ENCODE measurements at places on chromosomes 4 and X.

DNA sequence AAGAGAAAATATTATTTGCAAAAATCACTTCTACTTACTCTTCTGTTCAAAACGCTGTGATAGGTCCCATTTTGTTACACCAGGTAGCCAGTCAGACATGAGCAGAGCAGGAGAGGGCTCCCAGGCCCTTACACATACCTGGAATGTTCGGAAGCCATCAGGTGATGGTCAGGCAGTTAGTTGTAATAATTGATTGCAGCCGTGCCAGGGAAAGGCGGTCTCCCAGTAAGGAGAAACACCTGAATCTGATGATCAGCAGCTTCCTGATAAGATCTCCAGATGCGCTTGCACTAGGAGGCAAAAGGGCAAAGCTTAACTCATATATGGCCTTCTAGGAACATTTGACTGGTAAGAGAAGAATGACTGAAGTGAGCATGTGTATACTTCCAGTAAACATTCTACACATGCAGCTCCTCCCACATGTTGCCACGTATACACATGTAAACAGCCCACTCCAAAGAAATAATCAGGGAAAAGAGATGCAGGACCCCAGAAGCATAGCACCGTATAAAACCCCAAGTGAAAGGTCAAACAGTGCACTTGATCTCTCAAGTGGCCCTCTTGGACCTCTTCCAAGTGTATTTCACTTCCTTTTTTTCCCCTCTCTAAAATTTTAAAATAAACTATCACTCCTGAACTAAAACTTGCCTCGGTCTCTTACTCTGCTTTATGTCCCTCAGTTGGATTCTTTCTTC, 1338.0 kb downstream of the FSTL5 start:
- no peak for DNase-seq

DNA sequence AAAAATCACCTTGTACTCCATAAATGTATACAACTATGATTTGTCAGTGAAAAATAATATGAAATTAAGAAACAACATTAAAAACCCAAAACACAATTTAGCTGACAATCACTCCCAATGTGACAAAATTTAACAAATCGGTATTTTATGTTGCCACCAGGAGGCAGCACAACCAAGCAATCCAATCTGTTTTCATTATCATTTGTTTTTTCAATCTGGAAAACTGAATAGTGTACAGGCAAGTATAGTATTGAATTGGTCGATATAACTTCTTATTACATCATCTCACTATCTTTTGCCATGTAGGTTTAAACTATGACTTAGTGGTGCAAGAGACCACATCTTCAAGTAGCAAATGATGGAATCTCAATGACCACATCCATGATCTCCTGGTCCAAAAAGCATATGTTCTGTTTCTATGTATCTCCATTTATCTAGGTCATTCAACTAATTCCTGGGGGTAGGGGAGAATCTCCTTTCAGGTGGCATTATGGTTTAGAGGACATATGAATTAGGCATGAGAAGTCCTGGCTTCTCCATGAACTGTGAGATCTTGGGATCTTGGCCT, 112.9 kb upstream of the AGA start:
- no peak for DNase-seq

GRCh38 chrX:132467026-132467425, 21.8 kb downstream of the MBNL3 start:
- no peak for DNase-seq

GRCh38 chr4:47155919-47156318, 124.6 kb downstream of the GABRB1 start:
- DNase-seq: no peak

- DNase-seq: no peak
Observed at GRCh38 chr4:100929135-100929534, 411.3 kb upstream of the EMCN start.

DNA sequence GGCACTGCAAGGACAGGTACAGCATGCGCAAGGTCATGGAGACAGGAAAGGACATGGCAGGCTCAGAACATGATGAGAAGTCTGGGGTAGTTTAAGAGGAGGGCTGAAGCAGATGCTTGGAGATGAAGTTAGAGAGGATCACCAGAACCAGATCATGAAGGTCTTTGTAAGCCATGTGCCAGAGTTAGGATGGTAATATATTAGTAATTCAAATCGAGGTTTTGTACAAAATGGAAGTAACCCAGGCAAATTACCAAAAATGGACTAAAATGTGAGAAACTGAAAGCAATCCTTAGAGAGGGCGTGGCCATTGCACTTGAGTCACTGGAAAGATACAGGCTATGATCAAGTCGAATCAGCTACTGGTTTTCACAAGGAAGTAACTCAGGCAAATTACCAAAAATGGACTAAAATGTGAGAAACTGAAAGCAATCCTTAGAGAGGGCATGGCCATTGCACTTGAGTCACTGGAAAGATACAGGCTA, 13.5 kb downstream of the RXFP1 start:
- DNase-seq: no peak

GRCh38 chr4:85952528-85952927, 407.3 kb downstream of the MAPK10 start:
- DNase-seq: no peak

- DNase-seq: peak; percentile 29
Observed at GRCh38 chr4:128776794-128777216, 32.7 kb upstream of the JADE1 start.

DNA sequence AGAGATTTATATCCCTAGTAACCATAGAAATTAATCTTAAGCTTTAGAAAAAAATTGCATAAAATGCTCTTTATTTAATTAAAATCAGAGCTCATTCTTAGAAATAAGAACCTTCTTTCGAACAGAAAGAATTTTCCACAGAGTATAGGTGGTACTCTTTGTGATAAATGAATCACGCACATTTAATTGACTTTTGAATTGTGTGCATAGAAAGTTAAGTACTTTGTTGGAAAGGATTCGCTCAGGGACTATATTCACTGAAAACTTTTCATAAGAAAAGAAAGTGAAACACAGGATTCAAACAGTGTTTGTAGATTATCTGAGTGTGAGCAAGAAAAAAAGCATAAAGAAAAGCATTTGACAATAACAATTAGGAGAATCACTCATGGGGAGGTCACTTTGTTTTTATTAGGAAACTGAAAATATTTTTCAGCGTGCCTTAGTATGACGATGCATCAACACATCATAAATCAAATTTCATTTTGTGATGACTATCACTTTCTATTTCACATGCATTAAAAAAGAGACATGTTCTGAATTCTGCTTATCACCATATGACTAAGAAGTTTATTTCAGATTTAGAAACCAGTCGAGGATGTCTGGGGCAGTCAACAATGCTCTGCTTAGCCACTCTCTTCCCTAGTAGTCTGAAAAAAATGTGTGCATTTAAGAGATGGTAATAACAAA, 49.5 kb downstream of the STX18 start:
- no peak for DNase-seq

DNA sequence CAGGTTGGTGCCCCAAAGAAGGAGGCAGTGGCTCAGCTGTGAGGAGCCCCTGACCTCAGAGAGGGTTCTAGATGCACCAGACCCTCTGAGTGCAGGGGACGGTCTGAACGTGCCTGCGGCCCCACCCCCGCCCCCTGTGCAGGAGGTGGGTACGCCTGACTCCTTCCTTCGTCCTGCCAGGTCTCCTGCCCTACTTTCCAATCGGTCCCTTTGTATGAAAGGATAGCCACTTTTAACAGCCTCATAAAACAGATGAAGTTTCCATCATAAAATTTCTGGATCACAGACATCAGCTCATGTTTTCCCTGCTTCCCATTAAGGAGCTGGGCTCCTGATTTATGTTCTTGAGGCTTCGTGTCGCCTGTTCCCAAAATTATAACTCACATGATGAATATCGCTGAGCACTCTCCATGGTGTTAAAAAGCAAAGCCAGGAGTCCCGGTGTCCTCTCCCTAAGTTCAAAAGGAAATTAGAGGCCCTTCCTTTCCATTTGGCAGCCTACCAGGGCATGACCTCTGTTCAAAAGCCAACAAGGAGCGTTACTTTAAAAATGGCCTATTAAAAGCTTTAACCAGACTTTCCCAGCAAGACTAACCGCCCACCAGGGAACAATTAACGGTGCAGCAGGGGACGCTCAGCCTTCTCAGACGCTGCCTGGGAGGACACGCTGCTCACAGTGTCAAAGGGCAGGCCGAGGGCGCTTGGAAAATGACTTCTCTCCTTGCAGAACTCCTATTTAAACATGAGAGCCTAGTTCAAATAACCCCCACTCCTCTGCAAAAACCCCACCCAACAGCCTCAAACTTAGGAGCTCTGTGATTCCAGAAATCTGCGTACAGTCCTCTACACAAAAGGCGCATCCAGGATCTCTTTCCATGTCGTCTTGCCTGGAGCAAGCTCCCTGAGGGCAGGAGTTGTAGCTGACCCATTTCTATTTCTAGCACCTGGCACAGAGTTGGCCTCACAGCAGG, 181.9 kb downstream of the AFAP1 start:
- DNase-seq: no peak

- DNase-seq: no peak
Observed at GRCh38 chr4:54625391-54625790, 32.4 kb upstream of the KIT start.

DNA sequence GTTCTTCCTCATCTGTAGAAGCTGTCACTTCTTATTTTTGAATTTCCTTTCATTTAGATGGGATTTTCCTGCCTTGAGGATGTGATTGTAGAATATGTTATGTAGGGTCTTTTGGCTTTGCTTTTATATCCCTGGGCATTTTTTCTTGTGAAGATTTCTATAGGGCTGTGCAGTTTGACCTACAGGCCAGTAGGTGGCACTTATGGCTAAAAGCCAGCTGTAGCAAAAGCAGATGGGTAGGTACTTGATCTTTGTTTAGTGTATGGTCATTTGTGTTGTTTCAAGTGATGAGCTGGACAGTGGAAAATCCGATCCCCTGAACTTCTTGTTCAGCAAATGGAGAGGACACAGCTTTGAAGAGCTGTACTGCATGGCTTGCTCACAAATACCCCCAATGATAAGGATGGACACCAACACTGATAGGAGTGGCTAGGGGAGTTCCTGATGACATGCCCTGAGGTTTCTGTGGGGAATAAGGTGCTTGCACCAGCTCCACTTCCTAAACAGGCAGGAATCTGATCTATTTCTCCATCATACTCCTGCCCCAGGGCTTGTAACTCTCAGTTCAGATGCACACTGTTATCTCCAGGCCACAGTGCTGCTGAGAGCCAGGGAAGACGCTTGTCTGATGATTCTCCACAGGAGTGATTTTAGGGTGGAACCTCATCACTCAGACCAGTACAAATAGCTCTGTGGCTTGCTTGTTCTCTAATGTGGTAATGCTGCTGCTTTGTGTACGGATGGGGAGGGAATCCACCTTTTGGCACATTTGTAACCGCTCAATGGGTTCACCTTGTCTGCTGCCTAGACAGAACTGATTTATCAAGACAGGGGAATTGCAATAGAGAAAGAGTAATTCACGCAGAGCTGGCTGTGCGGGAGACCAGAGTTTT, 417.1 kb upstream of the MAGEB16 start:
- DNase-seq: no peak

- peak; percentile 5 for DNase-seq
Observed at GRCh38 chr4:4417886-4418285, 31.0 kb downstream of the NSG1 start.

GRCh38 chr4:21888195-21888976, 60.2 kb downstream of the KCNIP4 start:
- DNase-seq: no peak

- no peak for DNase-seq
Observed at GRCh38 chrX:118360429-118361125, 14.7 kb downstream of the WDR44 start.

GRCh38 chr4:146637621-146638332, 916 bp upstream of the POU4F2 start:
- DNase-seq: no peak

Data from ovary (tissue), 10 donors.